NCI-H446 (cell line): ENCODE measurements at places on chromosomes 13 and 19.

DNA sequence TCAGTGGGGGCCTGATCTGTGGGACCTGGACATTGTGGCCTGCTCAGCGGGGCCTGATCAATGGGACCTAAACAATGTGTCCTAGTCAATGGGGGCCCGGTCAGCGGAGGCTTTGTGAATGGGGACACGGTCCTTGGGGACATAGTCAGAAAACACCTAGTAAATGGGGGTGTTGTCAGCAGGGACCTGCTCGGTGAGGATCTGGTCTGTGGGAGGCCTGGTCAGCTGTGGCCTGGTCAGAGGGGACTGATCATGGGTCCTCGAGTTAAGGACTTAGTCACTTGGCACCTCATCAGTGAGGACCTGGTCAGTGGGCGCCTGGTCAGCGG is 44.5 kb upstream of the TPM4 start:
- no peak for DNase-seq

- no peak for DNase-seq
Observed at GRCh38 chr13:42891591-42891990, 100.5 kb downstream of the EPSTI1 start.

- no peak for DNase-seq
Observed at GRCh38 chr13:97067017-97067895, 73.0 kb upstream of the OXGR1 start.

- no peak for DNase-seq
Observed at GRCh38 chr13:79767126-79767525, 286.2 kb downstream of the NDFIP2 start.

GRCh38 chr13:110274687-110275086 is 32.3 kb downstream of the COL4A1 start:
- DNase-seq = no peak

DNA sequence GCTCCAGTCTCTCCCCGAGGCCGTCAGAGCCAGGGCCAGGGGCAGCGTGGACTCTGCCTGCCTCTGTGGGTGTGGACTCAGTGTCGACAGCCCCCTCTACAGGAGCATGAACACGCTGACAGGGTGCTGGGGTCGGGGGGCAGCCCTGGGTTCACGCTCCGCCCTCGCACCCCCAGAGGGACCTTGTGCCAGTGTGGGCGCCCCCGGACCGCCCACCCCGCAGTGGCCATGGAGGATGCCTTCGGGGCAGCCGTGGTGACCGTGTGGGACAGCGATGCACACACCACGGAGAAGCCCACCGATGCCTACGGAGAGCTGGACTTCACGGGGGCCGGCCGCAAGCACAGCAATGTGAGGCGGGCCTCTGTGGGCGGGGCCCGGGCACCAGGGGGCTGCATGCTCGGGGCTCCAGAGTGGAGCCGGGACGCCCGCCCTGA is 8.3 kb downstream of the TRPM4 start:
- DNase-seq = no peak

- no peak for DNase-seq
Observed at GRCh38 chr13:104099750-104100149, 1033.5 kb upstream of the SLC10A2 start.

DNA sequence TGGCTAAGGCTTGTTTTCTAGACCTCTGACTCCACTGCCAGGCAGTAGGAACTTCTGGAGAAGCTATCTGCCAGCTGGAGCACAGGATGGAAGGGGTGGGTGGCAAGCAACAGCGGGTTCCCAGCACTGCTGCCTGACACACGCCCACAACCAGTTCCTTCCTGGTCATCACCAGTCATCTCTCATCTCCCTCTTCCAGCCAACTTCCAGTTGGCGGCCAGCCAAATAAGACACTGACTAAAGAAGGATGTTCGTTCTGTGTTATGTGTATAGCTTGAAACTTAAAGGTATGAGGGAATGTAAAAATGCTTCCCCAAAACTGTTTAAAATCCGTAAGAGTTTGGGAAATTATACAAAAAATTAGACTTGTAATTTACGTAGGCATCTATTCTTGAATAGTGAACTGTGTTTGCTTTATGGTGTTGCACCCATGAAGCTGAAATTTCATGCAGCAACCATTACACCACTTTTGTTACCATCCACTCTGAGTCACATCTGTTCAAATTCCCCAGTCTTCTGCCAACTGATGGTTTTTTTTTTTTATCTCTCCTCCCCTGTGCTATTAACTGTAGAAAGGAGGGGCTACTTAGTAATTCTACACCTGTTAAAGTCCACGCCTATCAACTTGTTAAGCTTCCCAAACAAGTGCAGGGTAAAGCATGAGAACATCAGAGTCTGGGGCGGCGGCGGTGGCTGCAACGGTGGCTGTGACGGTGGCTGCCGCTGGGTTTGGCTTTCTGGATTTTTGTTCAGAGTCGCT is 86.2 kb upstream of the FRY start:
- peak; percentile 77 for DNase-seq

DNA sequence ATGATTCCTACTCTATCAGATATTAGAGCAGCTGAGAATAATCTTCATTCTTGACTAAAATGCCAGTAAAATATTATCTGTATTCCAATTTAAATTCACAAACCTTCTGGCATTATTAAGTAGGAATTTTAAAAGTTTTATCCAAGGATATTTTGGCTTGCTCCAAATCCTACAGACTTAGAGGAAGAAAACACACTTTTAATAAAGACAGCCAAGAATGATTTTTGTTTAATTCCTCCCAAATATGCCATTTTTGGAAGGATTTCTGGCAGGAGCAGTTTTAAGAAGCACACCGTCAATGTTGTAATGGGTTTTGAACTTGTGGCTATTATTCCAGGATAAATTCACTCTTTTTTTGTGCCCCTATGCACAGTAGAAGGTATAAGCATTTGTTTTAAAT is 355.1 kb downstream of the SLITRK5 start:
- DNase-seq = no peak

DNA sequence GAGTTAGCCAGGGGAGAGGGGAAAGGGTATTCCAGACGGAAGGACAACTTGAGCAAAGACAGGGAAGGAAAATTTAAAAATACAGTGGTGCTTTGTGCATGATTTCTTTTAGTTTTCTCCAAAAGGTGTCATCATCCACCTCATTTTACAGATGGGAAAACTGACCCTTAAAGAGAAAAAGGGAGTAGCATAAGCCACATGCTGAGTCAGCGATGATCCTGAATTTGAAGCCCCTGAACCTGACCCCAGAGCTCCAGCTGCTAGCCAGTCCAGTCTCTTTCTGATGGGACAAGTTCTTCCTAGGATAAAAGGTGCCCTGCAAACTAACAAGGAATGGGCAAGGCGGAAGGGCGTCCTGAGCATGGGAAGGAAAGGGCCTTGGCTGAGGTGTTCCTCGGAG is 10.3 kb downstream of the CABP5 start:
- DNase-seq = no peak

- no peak for DNase-seq
Observed at GRCh38 chr13:110221406-110222117, 85.4 kb downstream of the COL4A1 start.

GRCh38 chr13:49110913-49111170 is 109.3 kb upstream of the MLNR start:
- DNase-seq = no peak

DNA sequence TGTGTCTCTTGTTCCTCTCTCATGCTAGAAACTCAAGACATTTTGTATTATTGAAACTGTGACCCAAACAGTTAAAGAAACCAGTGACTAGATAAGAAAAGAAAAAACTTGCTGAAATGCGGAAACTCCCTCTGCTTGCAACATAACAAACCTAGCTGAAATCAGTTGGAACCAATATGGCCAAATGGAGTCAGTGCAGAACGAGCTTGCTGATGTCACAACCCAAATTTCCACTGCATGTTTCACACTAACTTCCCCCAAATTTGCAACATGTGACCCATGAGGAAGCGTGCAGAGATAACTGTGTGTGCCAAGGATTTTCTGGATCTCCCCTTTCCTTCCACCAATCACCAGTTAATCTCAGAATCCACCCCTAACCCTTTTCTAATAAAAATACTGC is 208.0 kb downstream of the DLEU7 start:
- DNase-seq = no peak

GRCh38 chr13:51998723-51999509 is 12.3 kb downstream of the ATP7B start:
- DNase-seq = no peak

DNA sequence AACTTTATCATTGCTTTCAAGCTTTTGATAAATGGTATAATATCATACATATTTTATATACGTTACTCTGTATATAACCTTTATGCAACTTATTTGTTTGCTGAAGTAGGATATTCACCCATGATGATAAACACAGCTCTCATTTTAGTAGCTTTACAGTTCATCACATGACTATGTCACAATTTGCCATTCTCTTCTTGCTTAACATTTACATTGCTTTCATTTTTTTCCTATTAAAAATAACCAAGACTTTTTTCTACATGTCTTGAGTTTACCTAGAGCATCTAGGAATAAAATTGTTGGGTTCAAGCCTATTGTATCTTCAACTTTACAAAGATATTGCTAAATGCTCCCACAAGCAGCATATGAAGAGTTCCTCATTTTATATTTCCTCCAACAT is 54.0 kb downstream of the KCNRG start:
- no peak for DNase-seq

GRCh38 chr13:42318570-42318969 is 46.6 kb downstream of the AKAP11 start:
- DNase-seq = no peak

DNA sequence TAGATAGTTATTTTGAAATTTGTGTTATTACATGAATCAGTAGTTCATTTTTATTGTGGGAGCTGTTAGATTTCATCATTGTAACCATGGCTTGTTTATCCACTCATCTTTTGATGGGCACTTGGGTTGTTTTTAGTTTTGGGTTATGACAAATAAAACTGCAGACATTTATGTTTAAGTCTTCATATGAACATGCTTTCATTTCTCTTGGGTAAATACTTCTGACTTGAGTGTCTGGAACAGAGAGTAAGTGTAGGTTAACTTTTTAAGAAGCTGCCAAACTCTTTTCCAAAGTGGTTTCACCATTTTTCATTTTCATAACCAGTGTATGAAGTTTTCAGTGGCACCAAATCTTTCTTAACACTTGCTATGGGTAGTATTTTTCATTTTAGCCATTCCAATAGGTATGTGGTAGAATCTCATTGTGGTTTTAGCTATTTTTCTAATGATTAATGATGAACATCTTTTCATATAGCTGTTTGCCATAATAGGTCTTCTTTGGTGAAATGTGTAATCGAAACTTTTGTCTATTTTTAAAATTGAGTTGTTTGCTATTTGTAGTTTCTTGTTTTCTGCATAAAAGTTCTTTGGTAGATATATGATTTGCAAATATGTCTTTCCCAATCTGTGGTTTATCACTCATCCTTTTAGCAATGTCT is 17.9 kb downstream of the SLAIN1 start:
- DNase-seq = no peak

DNA sequence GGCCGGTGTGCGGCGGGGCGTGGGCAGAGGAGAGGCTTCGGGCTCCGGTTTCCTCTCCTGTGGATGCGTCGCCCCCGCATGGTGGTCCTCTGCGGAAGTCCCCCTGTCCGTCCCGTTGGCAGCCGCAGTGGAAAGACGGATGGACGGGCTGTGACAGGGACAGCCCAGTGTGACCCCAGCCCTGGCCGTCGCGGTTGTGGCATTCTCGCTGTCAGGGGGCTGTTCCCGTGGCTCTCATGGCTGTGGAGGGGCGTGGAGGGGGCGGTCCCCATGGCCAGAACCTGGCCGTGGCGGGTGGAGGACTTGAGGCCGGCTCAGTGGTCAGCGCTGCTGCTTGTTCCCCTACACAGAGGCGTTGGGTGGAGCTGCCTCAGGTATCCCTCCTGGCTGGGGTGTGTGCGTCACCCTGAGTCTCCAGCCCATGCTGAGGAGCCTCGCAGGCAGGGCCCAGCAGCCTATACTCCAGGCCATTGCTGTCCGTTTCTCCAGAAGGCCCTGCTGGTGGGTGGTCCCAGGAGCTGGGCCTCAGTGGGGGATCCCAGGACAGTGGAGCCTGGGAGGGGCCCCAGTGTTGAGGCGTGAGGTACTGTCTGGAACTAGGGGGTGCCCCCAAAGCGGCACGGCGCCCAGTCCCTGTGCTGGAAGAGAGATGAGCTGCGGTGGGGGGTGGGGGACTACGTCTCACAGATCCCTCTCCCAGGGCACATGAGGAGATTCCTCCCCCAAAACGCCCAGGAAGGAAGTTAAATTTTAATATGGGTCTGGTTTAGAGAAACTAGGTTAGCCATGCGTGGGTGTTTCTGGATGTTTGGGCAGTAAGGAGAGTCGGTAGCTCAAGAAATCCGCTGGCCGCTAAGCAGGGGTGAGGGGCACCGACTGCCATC is 20.3 kb downstream of the CSNK1G2 start:
- no peak for DNase-seq

DNA sequence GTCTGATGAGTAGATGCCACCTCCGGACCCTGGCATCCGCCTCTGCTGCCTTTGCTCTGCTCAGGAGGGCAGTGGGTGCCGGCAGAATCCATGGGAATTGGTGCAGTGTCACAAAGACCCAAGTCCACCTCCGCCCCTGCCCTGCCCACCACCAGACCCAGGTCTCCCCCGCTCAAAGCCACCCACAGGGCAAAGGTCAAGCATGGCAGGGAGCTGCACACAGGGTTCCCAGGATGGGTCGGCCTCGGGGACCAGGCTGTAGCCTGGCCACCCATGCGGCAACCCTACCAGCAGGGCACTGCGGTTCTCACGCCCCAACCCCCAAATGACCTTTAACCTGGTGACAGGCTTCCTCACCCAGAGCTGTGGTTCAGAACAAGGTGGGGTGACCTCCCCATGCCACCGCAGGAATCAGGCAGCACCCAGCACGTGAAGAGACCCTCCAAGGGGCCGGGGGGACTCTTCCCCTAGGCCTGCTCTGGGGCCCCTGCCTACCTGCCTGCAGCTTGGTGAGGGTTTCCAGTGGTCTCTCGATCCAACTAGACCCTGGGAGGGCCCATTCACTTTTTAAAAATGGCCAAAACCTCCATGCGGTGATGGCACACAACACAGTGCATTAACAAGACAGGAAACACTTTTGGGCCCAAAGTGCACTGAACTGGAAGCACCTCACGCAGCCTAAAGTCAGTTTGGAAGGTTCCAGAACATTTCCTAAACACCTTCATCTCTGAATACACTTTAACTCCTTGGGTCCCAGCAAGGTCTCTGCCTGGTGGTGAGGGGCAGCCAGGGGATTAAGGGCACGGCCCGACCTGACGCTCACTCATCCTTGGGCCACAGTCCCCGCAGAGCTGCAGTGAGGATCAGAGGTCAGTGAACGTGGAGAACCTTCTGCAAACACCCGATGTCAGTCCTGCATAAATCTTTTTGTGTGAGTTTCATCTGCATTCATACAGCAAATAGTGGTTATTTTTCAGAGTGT is 11.0 kb downstream of the GAS6 start:
- no peak for DNase-seq

- DNase-seq = no peak
Observed at GRCh38 chr19:12331211-12331941, 2.1 kb downstream of the ZNF563 start.
